ENCODE measurements at places on chromosomes 3 and 15. TPM values are rescaled to one million over a fixed set of nuclear protein-coding genes. Genes with fewer than 3 reads are reported as not detected.

The KLHL6 gene
- 0.08 TPM for total RNA-seq

The ELL3 gene
- 5.7 TPM for total RNA-seq

The SCG5 gene
- total RNA-seq = 3.6 TPM

The MAP6D1 gene
- total RNA-seq = 4.0 TPM

The MINDY4B gene
- total RNA-seq = not detected

Measured in mammary epithelial cell (primary cell).